NCI-H1105 (cell line): ENCODE measurements at places on chromosomes 6 and 20.
A peak's percentile ranks its signal among the peaks of the same experiment; 100 is the strongest.

DNA sequence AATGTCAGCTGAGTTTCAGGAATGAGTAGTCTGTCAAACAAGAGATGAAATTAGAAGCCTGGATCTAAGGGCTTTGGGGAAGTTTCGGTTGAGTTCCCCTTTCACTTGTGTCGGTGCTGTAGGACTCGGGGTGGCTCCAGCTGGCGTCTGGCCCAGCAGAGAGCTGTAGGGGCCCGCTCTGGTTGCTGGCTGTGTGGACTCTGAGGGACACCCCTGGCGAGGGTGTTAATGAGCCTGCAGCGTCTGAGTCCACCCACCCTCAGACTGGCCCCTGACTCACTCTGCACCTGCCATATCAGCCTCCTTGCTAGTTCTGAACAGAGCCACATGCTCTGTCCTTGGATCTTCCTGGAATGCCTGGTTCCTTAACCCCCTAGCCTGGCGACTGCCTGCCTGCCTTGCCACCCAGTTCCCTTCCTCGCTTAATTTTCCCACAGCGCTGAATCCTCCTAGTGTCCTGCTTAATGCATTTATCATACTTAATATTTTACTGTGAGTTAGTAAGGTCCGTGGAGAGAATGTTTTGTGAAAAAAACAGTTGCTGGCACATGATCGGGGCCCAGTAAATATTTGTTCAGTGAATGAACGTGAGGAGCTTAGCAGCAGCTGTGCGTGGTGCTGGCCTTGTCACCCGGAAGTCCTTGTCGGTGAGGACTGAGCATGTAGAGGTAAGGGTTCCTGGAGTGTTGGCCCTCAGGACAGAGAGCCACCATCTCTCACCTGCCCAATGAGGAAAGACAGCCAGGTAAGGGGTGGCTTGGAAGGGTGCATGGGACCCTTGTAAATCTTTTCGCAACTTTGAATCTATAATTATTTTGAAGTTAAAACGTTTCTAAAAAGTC lies 1.6 kb downstream of the DNAJC5 start:
- DNase-seq: no peak

DNA sequence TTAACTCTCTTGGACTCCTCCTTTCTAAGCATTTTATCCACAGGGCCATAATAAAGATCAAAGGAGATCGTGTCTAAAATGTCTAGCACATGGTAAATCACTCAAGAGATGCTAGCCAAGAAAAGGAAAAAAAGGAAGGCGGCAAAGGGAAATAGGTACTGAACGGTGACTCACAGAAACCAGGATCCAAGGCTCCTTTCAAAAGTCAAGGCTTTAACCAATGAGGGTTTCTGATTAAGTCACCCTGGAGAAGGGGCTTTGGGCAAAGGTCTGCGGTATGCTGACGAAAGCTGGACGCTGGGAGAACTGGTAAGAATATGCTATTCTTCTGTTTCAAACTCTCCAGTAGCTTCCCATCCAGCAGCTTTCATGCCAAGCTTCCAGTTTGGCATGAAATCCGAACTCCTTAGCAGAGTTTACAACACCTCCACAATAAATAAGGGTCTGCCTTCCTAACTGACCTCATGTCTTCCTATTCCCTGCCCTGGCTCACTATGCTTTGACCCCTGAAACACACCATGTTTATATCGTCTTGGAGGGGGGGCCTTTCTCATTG lies 1.0 kb downstream of the TOMM34 start:
- DNase-seq: no peak

DNA sequence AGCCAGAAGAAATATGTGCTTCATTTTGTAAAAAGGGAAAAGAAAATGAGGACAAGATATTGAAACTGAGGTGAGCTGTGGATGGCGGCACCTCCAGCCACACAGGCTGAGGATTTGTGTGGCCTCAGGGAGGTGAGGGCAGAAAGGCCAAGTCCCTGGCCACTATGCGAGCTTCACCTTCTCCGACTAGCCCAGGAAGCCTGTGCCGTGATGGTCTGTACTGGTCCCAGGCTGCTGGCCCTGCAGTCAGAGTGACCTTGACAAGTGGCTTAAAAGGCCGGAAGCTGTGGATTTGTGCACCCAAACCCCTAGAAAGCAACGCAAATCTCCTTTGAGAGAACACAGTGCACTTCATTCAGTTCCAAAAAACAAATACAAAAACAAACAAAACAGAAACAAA lies 48.1 kb downstream of the WDR27 start:
- DNase-seq: no peak

DNA sequence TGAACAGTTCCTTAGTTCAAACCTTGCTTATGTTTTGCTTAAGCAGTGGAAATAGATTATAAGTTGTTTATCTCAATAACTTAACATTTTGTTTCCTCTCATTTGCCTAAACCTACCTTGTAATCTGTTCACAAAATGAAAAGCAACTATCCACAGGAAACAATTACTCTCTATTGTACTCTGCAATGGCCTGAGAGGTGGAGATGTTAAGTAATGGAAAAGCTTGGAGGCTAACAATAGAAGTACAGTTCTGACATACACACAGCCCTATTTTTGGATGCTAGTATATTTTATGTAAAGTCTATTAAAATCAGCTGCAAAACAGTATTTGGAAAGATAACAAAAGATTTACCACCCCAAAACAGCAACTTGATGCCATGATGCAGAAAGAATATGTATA lies 82.1 kb downstream of the TINAG start:
- no peak for DNase-seq

DNA sequence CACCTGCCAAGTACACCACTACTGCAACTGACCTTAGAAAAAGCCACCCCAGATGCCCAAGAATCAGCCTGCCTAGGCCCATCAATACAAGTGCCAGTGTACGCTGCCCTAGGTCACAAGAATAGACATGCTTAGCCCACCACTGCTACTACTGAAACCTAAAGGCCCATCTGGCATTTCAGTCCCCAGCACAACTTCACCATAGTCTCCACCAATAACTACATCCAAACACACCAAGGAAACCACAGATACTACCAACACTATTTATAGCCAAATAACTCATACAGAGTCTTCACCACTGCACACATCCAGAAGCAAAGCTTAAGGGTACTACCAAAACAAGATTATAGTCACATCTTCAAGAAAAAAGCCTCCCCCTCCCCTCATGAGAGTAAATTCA lies 28.2 kb downstream of the TREML4 start:
- no peak for DNase-seq

DNA sequence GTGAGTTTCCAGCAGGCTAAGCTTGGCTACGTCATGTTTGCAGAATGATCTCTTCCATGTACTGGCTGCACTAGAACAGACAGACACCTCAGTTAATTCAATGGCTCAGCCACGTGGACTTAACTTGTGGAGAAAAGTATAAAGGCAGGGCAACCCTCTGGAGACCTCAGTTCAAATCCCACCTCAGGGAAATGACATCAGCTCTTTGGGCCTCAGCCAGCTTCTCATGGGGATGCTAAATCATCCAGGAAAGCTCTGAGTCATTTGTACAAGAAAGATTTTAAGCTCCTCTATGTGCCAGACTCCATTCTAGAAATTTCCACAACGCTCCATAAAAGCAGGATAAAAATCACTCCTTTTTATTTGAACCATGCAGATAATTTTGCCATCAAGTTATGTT lies 128.5 kb upstream of the SALL4 start:
- DNase-seq: no peak

- DNase-seq: no peak
These were observed 15.0 kb upstream of the PMEPA1 start for GRCh38 chr20:57724610-57725405.

DNA sequence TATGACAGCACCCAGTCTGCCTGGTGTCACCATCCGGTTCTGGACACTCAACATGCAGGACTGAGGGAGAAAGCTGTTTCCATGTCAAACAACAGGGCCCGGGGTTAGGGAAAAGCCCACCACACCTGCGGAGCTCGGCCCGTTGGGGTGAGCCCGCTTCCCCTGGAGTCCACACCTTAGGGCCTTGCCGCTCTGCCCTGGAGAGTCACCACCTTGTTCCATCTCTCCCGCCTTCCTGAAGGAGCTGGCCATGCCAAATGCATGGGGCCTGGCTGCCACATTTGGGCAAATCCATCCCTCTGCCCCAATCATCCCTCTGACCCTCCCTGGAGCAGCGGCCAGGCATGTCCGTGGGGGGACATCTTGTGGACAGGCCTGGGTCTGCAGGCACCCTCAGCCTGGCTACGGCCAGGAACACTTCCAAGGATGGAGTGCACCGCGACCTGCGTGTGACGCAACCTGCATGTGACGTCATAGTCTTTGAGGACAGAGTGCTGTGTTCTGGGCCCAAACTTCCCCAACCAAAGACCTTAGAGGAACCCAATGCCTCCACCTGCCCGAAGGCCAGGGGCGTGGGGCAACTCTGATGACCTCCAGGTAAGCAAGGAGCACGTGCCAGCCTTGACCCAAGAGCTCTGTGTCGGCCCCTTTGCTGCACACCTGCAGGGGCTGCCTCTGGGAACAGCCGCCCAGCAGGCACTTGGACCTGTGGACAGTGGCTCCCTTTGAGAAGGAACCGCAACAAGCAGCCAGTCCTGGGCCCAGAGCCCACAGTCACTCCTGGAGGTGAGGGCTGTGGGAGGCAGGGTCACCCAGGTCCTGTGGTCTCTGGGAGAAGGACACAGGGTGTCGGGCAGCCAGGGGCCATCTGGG lies 1.7 kb downstream of the CABLES2 start:
- DNase-seq: no peak

DNA sequence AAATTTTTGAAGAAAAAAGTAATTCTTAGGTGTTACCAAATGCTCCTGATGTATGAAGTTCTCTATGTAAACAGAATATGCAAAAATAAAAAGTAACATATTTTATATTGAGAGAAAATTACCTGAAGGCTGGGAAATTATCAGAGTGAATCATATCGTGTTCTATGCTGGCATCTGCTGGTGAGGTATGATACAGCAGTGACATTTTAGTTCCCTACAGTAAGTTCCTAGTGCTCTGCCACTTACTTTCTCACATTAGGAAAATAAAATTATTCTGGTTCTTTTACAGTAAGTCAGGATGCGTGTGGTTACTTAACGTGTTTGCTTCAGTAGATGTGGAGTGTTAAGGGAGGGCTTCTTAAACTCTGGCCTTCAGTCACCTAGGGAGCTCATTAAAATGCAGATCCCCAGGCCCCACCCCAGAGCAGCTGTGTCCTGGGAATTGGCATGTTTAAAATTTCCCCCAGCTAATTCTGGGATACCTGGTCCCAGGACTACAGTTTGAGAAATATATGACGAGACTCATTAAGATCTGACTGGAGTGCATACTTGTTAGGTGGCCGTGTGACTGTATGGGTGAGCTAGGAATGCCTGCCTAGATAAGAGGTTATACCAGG lies 3.2 kb downstream of the ACTR5 start:
- peak; percentile 8 for DNase-seq
